Epithelial cell of proximal tubule (primary cell): ENCODE measurements at places on chromosomes 13 and 19. TPM values are rescaled to one million over a fixed set of nuclear protein-coding genes. Genes with fewer than 3 reads are reported as not detected.

GRCh38 chr19:6667114-6667627 lies 2.8 kb downstream of the TNFSF14 start:
- no peak for DNase-seq

- no peak for DNase-seq
Measured at GRCh38 chr19:3133793-3134116, 2.1 kb upstream of the GNA15 start.

DNA sequence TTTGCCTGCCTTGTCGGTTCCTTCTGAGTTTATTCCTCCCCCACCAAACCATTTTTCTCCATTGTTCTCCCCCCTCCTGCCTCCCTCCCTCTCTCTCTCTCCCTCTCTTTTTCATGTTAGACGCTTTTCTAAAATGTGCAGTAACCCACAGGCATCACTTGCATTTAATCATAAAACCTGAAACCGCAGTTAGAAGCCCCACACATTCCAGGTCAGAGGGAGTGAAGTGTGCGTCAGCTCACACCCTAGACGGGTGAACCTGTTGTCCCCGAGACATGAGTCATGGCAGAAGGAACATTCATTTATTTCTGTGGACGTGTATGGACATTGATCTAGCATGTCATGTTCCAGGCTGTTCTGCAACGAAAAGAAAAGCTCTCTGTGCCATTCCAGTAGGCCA lies 19.9 kb downstream of the ONECUT3 start:
- DNase-seq = peak; percentile 52

GRCh38 chr13:48291730-48292129 lies 11.8 kb upstream of the RB1 start:
- no peak for DNase-seq

DNA sequence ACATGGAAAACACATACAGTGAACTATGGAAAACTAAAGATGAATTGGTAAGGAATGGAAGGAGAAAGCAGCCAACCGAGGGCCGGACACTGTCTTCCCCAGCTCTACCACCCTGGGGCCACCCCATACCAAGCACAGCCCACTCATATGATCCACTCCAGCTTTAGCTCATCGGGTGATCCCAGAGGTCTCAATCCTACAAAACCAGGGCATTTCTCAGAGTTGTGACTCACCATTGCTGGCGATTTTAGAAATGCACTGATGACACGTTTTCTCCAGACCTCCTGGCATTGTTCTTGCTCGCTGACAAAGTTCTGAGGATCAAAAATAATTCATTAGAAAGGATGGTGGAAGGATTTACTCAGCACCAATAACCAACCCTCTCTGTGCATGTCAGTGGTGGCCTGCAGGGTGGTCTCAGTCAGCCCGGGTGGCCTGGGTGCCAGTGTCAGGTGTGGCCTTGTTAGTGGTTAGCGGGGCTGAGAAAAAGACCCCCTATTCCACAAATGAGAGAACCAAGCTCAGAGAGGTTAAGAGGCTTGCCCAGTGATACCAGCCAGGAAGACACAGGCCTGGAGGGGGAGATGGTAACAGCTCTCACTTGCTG lies 6.6 kb downstream of the TMEM272 start:
- peak; percentile 32 for DNase-seq

GRCh38 chr13:76440568-76440967 lies 445.6 kb downstream of the KCTD12 start:
- DNase-seq = no peak

DNA sequence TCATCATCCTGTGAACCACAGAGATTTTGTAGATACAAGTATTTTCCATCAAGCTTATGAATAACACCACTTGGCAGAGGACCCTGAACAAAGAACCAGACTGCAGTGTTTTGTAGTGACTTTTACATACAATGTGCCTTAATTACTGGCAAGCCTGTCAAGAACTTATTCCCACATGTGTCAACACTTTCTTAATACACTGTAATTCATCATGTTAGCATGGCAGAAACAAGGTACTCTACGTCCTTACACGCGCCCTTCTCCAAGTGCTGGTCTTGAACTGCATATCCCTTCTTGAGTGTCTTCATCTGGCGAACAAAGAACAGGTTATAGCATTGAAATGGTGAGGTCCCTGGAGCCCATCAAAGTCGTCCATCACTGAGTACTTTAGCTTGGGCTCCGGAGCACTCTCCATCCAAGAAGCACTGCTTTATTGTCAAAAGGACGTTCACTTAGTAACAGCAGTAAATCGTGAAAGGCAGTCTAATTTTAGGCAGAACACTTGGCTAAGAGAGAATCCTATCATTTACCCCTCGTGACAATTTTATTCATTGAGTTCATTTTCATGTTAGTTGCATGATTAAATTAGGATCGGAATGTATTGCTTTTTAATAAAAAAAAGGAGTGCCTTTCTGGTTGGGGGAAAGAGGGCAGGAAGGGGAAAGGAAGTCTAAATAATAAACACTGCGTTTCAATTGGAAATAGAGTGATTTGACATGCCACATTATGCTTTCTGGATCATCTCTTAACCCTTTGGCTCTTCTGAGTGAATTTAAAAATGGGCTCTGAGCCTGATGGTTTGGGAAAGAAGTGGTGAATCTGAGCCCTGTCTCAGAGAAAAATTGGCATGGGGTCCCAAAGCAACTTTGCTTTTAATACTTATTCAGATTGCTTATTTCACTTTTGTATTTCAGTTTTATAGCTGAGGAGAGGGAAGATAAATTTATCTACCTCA lies 376.1 kb downstream of the DLEU7 start:
- DNase-seq = no peak

GRCh38 chr13:94345374-94346195 lies 133.9 kb downstream of the DCT start:
- no peak for DNase-seq

DNA sequence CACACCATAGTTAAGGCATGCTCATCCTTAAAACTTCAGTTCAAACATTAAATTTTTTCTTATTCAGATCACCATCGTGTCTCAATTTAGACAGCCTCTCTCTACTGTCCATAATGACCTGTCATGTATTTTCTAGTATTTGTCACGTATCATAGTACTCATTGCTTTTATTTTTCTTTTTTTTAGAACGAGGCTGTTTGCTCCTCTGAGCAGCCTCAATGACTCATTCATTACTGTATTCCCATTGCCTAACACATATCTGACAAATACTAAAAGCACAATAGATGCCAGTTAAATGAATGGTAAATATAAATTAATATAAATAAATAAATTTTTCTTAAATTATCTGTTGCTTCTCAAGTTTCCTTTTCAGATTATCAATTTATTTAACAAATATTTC lies 245.5 kb downstream of the TUBA3C start:
- no peak for DNase-seq

- no peak for DNase-seq
Measured at GRCh38 chr13:36857253-36857652, 38.2 kb downstream of the RFXAP start.

Gene DLEU7
- total RNA-seq = not detected in 2 replicates

GRCh38 chr13:41188584-41188983 lies 5.8 kb downstream of the KBTBD7 start:
- DNase-seq = no peak

DNA sequence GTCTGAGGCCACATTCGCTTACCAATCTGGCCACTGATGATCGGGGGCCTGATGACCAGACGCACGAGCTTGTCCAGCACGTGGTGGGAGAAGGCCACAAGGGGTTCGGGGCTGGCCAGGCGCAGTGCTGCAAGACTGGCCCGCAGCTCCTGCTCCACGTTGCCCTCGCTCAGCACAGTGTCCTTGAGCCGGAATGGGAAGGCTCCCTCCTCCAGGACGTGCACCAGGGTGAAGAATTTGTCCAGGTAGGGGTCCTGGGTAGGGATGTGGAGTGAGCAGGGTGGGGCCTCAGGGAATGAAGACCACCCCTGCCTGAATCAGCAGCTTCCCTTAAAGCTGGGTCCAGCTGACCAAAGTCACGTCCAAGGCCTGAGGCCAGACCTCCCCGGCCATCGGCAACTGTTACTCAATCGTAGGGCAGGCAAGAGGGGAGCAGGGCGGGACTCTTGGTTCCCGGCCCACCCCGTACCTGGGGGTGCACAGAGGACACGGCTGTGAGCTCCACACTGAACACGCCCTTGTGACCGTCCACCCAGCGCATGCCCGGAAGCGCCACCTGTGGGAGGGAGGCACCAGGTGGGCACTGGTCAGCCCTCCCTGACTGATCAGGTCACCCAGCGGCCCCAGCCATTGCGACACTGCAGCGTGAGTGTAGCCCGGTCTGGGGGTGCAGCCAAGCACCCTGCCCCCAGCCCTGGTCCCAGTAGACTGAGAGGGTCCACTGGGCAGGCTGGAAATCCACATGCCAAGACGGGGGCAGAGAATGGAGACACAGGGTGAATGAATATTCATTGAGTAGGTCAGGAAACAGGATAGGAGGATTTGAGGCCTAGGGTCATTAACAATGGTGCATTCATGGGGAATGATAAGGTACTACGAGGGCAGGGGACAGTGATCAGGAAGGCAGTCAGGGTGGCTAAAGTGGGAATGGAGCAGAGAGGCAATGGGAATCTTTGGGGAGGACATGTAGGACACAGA lies 2.8 kb upstream of the ANGPTL8 start:
- DNase-seq = no peak

GRCh38 chr13:79282976-79283375 lies 123.1 kb downstream of the RBM26 start:
- no peak for DNase-seq

Gene FCGBP
- 0.07 and 0.17 TPM in 2 replicates for total RNA-seq

Gene NUP58
- total RNA-seq = 50.7 and 74.9 TPM in 2 replicates

GRCh38 chr13:65670014-65670625 lies 1560.0 kb downstream of the PCDH9 start:
- DNase-seq = no peak

Gene TSSK6
- total RNA-seq = 0.58 and 1.7 TPM in 2 replicates

Gene MIA
- total RNA-seq = 0.80 TPM in 1 of 2 replicates, not detected in the other

DNA sequence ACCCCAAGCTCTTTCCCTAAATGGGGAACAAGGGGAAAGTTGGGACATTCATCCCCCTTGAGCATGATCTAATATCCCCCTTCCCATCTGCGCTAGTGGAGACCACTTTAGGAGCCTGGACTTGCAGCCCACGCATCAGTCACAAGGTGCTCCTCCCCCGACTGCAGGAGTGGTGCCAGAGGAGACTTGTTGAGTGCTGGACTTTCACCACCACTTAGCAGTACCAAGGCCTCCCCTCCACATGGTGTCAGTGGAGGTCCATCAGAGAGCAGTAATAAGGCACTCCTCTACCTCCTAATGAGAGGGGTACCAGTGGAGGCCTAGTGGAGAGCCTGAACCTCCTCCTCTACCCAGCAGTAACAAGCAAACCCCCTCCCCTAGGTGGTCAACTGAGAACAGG lies 22.5 kb downstream of the CAB39L start:
- no peak for DNase-seq

Gene ZNF575
- total RNA-seq = not detected in 2 replicates

- DNase-seq = peak; percentile 9
Measured at GRCh38 chr13:23828866-23829265, 60.3 kb downstream of the MIPEP start.

Gene NLRP7
- total RNA-seq = not detected in 2 replicates

Gene U2AF1L4
- 5.9 and 6.5 TPM in 2 replicates for total RNA-seq

DNA sequence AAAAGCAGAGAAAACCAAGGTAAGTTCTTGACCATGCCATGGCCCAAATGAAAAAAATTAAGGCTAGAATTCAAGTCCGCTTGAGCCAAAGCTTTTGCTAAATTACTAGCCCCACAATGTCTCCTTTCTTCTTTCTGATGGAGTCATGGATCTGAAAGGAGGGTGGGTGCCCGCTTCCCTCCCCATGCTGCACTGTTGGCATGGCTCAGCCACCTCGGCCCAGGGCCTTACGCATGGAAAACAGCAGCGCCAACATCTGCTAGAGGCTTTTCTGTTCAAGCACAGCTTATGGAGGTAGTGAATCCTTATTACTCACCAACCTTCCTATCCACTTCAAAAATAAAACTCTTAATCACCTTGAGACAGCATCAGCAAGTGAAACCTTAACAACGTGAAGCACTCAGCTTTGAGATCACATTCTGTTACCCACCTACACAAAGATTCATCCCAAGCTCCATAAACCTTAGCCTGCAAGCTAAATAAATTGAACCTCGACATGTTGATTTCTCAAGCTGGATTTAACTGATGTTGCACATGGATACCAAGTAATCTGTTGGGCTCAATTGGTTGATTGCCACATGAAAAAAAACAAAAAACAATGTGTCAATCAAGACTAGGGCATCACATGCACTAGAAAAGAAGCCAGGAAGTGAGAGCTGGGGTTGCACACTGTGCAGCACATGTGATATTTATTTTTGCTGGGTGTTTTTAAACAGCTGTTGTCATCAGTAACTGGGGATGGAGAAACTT lies 43.4 kb downstream of the TPT1 start:
- no peak for DNase-seq

GRCh38 chr13:102317593-102317992 lies 84.3 kb downstream of the FGF14 start:
- DNase-seq = no peak

DNA sequence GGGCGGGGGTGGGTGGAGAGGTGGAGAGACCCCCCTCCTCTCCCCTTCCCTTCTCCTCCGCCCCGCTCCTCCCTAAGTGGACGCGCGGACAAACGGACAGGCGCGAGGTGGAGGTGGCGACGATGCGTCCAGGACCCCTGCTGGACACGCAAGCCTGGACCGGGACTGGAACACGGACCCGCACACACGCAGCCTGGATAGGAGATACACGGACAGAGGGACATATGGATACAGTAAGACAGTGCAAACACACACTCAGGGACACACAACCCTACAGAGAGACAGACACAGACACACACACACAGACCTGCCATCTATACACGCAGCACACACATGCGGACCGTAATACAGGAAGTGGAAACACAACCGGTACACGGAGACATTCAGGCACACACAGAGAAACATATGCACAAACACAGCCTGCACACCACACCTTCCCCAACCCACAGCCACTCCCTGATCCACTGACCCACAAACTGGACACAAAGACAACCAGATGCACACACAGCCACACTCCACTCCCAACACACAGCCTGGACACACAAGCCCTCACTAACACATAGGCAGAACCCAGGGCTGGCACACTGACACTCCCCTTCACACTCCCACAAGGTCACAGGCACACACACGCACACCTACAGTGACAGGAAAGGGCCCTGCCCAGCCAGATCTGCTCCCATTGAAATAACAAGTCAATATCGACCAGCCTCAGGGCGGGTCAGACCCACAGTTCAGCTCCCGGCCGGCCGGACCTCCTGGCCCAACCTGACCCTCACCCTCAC lies 696 bp upstream of the ERFL start:
- DNase-seq = no peak
